ENCODE measurements at places on chromosomes 2 and 18.

- no peak for DNase-seq
Measured at GRCh38 chr2:200809506-200810251, 2.0 kb upstream of the BZW1 start.

DNA sequence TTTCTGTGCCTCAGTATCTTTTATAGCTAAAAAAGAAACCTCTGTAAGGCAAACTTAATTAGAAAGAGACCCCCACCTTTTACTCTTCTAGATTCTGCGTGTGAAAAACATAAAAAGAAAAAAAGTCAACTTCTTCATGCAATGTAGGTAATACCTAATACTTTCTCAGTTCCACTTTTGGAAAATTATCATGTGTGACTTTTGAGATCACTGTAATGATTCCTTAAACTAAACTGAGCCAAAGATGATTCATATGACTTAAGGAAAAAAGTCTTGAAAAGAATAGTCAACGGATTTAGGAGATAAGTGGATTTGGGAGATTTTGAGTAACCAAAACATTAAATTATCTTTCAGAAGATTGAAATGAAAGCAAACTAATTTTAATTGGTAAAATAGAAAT lies 48.9 kb downstream of the PLEKHA3 start:
- no peak for DNase-seq

GRCh38 chr2:100820523-100821254 lies 750 bp downstream of the NPAS2 start:
- peak; percentile 16 for DNase-seq

DNA sequence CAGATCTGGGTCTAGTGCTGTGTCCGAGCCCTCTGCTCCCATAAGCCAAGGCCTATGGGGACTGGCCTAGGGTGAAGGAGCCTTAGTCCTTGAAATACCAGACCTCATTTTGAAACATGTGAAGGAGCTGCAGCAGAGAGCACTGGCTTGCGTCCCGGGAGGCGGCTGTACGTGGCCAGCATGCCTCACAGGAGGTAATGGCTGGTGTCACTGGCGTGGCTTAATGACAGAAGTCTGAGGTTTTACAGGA lies 72.7 kb upstream of the OTOS start:
- DNase-seq = no peak

DNA sequence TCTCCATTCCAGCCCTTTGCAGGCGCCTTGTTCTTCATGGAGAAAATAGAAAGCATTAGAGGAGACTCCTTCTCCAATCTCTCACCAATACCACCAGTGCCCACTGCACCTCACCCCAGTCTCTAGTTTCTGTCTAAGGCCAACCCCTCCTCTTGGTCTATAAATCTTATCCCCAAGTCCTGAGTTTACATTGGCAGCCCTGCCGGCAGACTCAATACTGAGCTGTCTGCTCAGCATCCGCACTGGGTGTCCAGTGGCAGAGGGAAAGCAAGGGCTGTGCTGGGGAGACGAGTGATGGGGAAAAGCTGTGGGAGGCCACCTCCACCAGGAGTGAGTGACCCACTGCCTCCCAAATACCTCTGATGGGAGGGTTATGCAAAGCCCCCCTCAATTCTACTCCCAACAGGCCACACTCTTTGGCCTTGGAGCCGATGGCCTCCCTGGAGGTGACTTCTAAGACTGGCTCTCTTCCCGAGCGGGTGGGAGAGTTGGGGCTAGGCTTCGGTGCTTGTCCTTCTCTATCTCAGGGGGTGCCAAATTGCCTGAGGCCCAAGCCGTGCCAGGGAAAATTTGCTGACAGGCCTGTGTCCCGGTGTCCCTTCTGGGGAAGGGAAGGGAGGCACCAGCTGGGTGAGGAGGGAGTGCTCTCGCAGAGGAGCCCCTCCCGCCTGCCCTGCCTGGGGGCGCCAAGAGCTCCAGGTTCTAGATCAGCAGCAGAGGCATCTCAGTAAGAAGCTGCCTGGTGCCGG lies 165.2 kb upstream of the MSH6 start:
- no peak for DNase-seq

DNA sequence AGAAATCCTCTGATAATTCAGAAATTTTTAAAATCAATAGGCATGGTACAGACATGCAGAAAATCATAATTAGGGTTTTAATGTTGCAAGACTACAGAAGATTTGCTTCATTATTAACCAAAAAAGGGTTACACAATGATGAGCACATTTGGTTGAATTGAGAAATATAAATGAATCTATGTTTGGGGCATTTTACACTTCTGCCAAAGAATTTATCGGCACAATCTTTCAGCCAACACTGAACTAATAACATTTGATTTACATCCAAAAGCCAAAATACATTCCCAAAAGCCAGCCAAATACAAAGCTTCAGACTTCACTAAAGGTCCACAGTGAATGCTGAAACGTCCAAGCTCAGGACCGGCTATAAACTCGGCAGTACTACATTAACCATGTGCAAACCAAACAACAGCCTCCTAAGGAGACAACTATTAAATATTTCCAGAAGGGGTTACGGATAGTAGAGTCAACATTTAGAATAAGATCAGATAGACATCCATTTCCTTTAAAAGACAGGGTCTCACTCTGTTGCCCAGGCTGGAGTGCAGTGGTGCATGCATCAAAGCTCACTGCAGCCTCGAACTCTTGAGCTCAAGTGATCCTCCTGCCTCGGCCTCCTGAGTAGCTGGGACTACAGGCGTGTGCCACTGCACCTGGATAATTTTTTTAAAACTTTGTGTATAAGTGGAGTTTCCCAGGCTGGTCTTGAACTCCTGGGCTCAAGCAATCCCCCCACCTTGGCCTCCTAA lies 29.4 kb downstream of the SPRED2 start:
- DNase-seq = no peak

- DNase-seq = no peak
Measured at GRCh38 chr18:79064228-79064627, 5.0 kb upstream of the ATP9B start.

- DNase-seq = no peak
Measured at GRCh38 chr2:204030322-204030721, 93.8 kb downstream of the ICOS start.

GRCh38 chr2:101057051-101057933 lies 55.2 kb downstream of the RPL31 start:
- DNase-seq = no peak

DNA sequence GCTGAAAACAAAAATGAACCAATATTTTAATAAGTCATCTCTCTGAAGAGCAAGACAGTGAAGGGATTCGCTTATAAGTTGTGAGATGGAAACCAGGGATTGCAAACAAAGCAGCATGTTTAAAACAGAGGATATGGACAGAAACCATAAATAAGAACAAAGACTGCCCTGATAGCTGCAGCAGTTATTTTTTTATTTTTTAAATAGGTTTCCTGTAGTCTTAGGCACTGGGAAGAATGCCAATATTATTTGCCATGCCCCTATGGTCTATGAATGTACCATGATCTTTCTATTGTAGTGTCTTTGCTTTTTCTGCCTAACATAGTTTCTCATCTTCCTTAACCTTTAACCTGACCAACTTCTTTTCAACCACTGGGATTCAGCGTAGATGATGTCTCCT lies 1334.0 kb upstream of the NRXN1 start:
- no peak for DNase-seq

- DNase-seq = no peak
Measured at GRCh38 chr18:74522635-74523548, 11.4 kb upstream of the CNDP1 start.

GRCh38 chr2:145584353-145584752 lies 1064.4 kb upstream of the ZEB2 start:
- DNase-seq = no peak

DNA sequence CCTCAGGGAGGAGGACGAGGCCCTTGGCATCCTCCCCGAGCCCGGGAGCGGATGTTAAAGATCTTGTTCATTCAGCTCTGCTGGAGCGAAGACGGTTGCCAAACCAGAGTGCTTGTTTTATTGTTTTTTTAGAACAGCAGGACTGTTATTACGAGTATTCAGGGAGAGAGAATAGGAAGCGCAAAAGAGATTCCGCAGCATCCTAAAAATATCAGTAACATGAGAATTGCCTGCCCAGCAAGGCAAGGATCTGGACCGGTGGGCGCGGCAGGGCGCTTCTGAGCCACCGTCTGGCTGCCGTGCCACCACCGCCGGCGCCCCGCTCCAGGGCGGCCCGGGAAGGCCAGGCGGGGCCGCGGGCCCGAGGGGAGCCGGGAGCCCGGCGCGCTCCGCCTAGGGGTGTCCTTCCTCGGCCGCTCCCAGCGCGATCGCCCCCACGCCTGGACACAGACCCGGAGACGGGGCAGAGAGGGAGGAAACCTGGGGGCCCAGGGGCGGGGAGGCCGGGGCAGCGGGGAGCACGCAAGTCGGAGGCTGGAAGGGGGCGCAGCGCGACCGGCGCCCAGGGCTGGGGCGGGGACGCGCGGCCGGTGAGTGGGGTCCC lies 843 bp downstream of the CYS1 start:
- no peak for DNase-seq

DNA sequence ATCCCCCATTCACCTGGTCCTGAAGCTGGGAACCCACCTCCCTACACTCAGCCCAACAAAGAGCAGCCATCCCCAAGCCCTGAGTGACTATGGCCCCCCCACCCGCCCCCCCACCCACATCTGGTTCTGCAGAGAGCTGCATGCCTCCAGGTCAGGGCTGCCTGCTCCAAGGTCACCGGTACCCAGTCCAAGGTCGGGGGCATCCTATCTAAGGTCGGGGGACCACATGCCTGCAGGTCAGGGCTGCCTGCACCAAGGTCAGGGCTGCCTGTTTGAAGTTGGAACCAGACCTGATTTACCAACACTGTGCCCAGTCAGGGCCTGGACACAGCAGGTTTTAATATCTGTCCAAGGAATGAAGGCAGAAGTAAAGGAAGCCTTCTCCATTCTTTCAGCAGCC lies 66.1 kb upstream of the GPC1 start:
- DNase-seq = no peak

DNA sequence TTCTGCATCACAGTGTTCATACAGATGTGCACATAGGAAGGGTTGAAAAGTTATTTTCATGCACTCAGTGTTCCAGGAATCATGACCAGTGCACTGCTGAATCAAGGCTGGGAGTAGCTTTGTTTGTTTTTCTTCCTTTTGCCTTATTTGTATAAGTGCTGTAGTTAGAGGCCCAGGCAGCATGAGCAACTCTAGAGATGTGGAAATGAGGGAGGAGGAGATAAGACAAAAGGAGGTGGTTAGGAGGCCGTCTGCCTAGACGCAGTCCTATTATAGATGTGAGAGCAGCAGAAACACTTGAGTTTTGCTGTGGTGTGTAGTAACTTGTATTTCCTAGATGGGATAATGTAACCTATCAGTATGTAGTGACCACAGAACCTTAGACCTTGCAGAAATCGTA lies 264.3 kb upstream of the RASGRP3 start:
- DNase-seq = no peak

Data from stimulated activated CD4-positive, alpha-beta T cell treated with anti-CD3 and anti-CD28 coated beads, Interleukin-12 subunit alpha, Interleukin-12 subunit beta, amount 100 ng/mL, for 4 hours (primary cell).